ENCODE measurements at places on chromosomes 3 and 15. TPM values are rescaled to one million over a fixed set of nuclear protein-coding genes. Genes with fewer than 3 reads are reported as not detected.

The DUOX1 gene
- total RNA-seq = 0.13 TPM

GRCh38 chr3:134877788-134878187, 82.7 kb downstream of the EPHB1 start:
- DNase-seq = no peak

DNA sequence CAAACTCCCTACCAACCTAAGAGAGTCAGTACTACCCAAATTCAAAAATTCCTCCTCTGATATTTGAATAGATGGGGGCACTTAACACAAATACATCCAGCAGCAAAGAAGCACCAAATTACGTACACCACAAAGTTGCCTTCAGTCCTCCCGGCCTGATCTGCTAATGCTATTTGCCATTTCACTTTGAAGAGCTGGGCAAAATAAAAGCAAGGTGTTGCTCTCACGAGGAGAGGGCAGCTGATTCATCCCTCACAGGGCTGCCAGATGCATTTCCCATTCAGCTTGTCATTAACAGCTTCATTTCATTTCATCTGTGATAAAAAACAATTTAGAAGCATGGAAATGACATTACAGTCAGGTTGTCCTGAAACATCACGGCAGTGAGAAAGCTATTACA, 283.4 kb upstream of the VEPH1 start:
- DNase-seq = no peak

- DNase-seq = no peak
Observed at GRCh38 chr3:105065895-105066839, 300.5 kb upstream of the ALCAM start.

- no peak for DNase-seq
Observed at GRCh38 chr3:146217324-146217723, 33.6 kb downstream of the PLSCR4 start.

The WDR73 gene
- total RNA-seq = 6.7 TPM

DNA sequence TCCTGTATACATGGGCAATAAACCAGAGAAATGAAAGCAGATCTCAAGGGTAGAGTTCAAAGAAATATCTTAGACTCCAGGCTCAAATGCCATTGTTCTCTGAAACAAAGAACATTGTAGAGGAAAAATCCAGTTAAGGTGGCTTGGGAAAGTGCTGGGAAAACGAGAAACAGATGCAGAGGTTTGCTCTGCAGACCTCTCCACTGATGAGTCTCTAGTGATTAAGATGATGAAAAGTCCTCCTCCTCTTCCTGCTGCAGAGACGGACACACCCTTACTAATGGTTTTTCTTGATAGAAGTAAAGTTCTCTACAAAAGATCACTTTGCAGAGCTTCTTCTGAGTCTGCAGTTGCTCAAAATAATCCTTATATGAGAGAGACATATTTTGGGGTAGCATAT, 264.7 kb downstream of the GABRG3 start:
- DNase-seq = no peak

- no peak for DNase-seq
Observed at GRCh38 chr15:33132722-33133345, 61.7 kb downstream of the FMN1 start.

GRCh38 chr3:72444656-72445223, 403.5 kb downstream of the SHQ1 start:
- no peak for DNase-seq

The SIDT1 gene
- 0.87 TPM for total RNA-seq

The BBS4 gene
- total RNA-seq = 37.0 TPM

DNA sequence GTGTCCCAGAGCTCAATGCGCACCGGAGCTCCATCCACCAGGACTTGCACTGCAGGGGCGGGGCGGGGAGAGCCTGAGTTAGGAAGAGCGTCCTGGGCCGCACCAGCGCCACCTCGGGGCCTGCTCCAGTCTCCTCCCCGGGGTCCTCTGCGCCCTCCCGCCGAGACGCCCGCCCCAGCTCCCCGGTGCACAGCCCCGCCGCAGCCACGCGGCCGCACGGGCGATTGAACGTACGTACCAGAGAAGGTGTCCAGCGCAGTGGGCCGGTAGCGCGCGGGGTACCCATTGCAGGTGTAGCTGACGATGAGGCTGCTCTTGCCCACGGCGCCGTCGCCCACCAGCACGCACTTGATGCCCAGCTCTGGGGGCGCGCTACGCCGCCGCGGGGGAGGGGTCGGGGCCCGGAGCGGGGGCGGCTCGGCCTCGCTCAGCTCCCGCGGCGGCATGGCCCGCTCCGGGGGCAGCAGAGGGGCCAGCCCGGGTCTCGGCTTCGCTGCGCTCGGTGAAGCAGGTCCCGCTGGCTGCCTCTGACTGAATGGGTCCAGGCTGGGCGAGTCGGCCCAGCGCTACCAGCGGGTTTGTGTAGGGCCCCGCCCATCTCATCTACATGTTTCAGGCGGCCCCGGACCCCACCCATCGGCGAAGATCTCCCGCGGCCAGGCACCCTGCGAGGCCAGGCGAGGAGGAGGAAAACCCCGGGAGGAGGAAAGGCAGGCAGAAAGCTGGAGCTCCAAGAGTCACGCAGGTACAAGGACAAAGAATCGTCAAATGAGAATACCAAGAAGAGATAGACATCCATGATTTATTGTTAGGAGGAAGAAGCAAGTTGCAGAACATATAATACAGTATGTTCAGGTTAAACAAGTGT, at the start of gene RHOV:
RHOV (minus strand) TSS at position 541 of the 868 bp plus-strand sequence; CDS start at position 446, 95 bp downstream.
- DNase-seq = no peak

GRCh38 chr15:58742022-58742813, 7.3 kb downstream of the ADAM10 start:
- no peak for DNase-seq

GRCh38 chr3:149844091-149844490, 31.1 kb downstream of the RNF13 start:
- no peak for DNase-seq

DNA sequence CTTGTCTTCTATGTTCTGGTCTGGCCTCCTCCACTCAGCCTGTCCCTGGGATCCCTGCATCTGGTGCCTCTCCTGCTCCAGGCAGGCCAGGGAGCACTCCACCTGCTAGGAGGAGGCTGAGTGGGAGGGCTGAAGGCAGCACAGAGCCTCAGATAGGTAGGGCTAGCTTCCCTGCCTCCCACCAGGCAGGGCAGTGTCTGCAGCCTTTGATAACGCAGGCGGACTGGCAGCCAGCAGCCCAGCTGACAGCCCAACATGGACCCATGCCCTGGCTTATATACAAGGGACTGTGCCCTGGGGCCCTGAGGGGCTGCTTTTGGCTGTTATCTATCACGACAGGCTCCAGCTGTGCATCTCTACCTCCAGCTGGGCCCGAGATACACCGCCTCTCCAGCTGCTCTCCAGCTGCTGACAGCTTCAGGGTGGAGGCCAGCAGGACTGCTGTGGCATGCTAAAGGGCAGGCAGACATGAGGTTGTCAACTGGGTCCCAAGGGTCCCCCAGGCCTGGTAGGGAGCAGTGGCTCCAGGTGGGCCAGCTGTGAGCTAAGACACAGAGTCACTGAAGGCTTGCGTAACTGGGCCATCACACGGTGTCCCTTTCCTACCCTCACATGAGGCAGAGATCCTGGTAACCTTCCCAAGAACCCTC, 5.2 kb upstream of the CLK3 start:
- no peak for DNase-seq

- no peak for DNase-seq
Observed at GRCh38 chr3:142897807-142898206, 8.9 kb upstream of the PCOLCE2 start.

DNA sequence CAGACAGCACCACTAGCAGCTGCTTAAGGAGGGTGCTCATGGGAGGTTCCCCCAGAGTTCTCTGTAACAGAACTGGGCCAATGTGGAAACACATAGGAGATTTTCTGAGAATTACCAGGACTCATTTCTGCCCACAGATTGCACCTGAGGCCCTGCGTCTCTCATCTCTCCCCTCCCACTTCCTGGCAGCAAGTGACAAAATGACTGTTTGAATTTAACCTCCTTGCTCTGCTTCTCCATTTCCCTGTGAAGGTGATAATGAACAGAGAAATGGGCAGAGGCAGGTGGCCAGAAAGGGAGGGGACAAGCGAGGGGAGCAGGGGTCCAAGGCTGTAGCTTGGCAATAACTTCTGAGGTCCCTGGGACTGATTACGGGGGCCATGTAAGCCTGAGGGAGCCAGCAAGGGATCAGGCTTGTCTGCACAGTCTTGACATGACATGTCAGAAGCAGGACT, 8.0 kb downstream of the EPHB1 start:
- DNase-seq = no peak

DNA sequence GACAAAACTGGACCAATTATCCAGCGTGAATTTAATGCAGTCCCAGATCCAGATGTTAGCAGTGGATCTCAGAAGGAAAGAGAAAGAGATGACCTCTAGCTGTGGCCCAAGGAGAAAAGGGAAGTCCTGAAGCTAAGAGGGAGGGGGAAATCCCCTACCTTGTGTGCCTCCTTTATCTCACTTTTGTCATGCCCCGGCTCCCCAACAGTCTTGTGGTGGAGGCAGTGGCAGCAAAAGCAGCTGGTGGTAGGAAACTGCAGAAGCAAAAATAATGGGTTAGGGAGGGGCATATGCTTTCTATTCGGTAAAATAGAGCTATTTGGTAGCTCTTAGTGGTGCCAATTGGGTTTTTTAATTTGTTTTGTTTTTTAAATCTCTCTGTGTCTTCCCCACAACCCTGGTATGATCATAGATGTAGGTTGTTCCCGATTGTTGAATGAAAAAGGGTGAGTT, 56.5 kb downstream of the MCTP2 start:
- DNase-seq = no peak

DNA sequence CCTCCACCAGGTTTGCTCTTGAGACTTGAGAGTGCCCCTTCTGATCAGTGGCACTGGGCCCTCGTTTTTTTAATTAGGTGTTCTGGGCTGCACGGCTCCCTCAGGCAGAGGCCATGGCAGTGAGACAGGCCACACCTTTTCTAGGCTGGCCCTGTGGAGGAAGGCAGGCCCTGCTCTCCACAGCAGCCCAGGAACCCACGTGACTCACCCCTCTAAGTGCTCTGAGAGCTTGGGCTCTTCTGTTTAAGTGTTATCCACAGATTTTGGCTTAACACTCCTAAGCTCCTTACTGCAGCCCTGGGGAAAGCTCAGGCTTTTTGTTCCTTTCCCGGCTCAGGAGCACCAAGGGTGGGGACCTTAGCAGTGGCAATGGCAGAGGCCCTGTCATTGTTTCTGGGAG, 463.2 kb upstream of the GBE1 start:
- no peak for DNase-seq

The GOLGA6L10 gene
- 0.49 TPM for total RNA-seq

The PPP1R14D gene
- not detected for total RNA-seq

- no peak for DNase-seq
Observed at GRCh38 chr3:197117114-197117513, 87.5 kb upstream of the MELTF start.

The CCR1 gene
- 1.9 TPM for total RNA-seq

The CLEC3B gene
- total RNA-seq = 18.3 TPM

DNA sequence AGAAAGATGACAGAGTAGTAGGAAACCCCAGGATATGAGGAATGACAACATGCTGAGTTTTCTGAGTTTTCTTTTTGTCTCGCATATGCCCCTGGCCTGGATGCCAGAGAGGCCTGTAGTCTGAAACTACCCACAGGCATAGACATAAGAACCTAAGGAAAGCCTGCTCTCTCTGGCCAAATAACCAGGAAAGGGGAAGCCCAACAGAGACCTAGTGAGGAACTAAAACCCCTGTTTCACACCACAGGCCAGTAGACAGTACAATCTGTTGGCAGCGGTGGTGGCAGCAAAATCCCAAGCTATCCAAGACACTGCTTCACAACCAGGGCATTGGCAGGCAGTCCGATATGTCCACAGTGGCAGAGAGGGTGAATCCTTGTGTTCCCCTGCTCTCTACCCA, 55.0 kb upstream of the DCP1A start:
- no peak for DNase-seq

GRCh38 chr3:129953621-129954020, 20.9 kb upstream of the TRH start:
- DNase-seq = no peak

The REC114 gene
- total RNA-seq = not detected

DNA sequence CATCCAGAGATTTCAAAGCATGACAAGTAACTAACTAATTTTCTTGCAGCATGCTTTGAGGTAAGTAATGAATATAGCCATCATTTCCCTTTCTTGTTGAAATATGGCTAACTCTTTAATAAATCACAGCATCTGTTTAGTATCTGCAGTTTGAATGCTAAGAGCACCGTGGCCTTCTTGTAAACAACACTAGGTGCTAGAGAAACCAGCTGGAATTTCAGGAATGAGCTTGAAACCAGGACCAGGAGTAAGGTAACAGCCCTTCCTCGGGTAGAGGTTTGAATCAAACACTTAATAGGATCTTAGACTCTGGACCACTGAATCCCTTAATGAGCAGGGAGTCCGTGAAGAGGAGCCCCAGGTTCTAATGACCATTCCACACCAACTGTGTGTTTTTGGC, 13.6 kb downstream of the CALML4 start:
- DNase-seq = no peak

DNA sequence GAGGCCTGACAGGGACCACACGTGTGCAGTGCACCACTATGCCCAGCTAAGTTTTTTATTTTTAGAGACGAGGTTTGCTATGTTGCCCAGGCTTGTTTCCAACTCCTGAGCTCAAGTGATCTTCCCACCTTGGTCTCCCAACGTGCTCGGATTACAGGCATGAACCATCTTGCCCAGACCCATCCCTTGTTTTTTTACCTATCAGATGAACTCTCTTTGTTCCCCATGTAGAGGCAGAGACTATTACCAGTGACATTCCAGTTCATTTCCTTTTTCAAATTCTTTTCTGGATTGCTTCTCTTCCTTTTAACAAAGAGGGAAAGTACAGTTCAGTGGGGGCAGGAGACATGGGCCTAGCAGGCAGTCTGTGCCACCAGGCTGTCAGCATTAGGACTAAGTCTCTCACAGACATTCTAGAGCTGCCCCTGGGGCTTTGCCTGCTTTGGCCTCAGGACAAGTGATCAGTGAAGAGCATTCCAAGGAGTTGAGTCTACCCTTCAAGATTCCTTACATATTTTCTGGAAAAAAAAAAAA, 103.5 kb upstream of the SLC7A14 start:
- DNase-seq = no peak

DNA sequence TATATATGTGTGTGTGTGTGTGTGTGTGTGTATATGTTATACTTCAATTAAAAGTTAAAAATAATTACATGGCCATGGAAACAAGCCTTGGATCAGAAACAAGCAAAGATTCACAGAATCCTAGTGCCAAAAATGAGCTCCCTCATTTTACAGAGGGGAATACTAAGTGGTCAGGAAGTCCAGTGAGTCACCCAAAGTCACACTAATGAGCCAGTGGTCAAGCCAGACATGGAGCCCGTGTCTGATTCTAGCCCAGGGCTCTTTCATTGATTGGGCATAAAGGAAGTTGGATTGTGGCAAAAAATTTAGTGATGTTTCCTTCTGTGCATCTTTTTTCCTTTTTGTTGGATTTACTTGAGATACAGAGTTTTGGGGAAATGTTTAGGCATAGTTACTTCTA, 152.5 kb upstream of the NPHP3 start:
- no peak for DNase-seq

All from gastrocnemius medialis (tissue), 4 donors.